ENCODE measurements at places on chromosomes 11 and 22.

- DNase-seq, result no peak
Measured at GRCh38 chr11:62726156-62726914, 922 bp downstream of the HNRNPUL2 start.

- no peak for DNase-seq
Measured at GRCh38 chr22:38713921-38714320, 8.2 kb downstream of the GTPBP1 start.

GRCh38 chr11:69055598-69056516 is 7.1 kb downstream of the TPCN2 start:
- DNase-seq, result no peak

- no peak for DNase-seq
Measured at GRCh38 chr11:47595029-47595428, 818 bp upstream of the C1QTNF4 start.

DNA sequence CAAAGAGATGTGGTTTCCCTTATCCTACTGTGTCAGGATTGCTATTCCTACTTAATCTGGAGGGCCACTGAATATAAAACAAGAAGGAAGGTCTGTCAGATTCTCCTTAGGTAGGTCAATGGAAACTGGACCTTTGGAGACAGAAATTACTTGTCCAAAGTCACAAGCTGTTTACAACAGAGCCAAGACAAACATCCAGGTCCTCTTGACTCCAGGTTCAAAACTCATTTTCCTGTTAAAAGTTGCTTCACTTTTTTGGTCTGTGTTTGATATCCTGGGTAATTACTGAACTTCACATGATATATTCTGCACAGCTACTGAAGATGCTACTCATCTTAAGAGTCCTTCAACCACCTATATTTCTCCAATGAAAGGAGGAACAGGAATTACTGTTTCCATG is 81.2 kb upstream of the ARHGAP32 start:
- DNase-seq, result no peak

GRCh38 chr11:3007404-3008010 is 15.4 kb upstream of the NAP1L4 start:
- DNase-seq, result no peak

All from activated CD4-positive, alpha-beta T cell treated with anti-CD3 and anti-CD28 coated beads, Interleukin-2, amount 50 U/mL, for 4 hours (primary cell).